ENCODE measurements at places on chromosomes 3 and 15. TPM values are rescaled to one million over a fixed set of nuclear protein-coding genes. Genes with fewer than 3 reads are reported as not detected.

Gene IL20RB
- total RNA-seq, result 163 TPM

Gene RASGRF1
- total RNA-seq, result 0.29 TPM

Gene PDE8A
- total RNA-seq, result 27.3 TPM

Gene GPR27
- total RNA-seq, result 6.3 TPM

Gene GHRL
- total RNA-seq, result not detected

Gene PPM1L
- total RNA-seq, result 1.7 TPM

Gene VPS18
- total RNA-seq, result 13.2 TPM

Gene ZBTB47
- total RNA-seq, result 10.9 TPM

Gene TMEM158
- total RNA-seq, result 1.9 TPM

Gene CISH
- total RNA-seq, result 0.59 TPM

Gene CCR9
- total RNA-seq, result not detected

Data from MCF 10A (cell line).